ENCODE measurements at places on chromosomes 1 and 21. TPM values are rescaled to one million over a fixed set of nuclear protein-coding genes. Genes with fewer than 3 reads are reported as not detected.

- no peak for DNase-seq
Observed at GRCh38 chr1:244344001-244344400, 107.7 kb downstream of the ADSS2 start.

- DNase-seq, result no peak
Observed at GRCh38 chr1:162141281-162142054, 72.0 kb downstream of the NOS1AP start.

- DNase-seq, result no peak
Observed at GRCh38 chr1:37944086-37944763, 2.6 kb downstream of the INPP5B start.

GRCh38 chr1:202998836-202999750 is 8.1 kb upstream of the TMEM183A start:
- peak; percentile 39 for DNase-seq

- no peak for DNase-seq
Observed at GRCh38 chr1:98842241-98842640, 162.4 kb downstream of the PLPPR5 start.

DNA sequence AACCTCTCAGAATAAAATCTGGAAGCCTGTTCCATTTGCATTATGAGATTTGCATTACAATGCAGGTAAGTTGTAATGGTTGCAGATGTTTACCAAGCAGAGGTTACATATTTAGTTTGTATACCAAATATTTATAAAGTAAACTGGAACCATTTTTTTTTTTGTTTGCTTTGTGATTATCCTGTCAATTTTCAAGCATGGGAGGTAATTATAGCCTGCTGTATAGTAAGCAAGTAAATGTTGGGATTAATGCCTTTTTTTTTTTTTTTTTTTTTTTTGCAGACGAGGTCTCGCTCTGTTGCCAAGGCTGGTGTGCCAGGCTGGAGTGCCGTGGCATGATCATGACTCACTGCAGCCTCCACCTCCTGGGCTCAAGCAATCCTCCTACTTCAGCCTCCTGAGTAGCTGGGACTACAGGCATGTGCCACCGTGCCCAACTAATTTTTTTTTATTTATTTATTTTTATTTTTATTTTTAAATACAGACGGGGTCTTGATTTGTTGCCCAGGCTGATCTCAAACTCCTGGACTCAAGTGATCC is 21.0 kb downstream of the NFYC start:
- no peak for DNase-seq

The MAEL gene
- polyA plus RNA-seq, result 2.8 TPM

The FAM177B gene
- 0.35 TPM for polyA plus RNA-seq
